Right hindlimb (tissue), 1 donor: ENCODE measurements at places on chromosomes 3 and 15.

GRCh38 chr15:101016581-101016980 is 97.4 kb downstream of the LRRK1 start:
- DNase-seq: no peak

DNA sequence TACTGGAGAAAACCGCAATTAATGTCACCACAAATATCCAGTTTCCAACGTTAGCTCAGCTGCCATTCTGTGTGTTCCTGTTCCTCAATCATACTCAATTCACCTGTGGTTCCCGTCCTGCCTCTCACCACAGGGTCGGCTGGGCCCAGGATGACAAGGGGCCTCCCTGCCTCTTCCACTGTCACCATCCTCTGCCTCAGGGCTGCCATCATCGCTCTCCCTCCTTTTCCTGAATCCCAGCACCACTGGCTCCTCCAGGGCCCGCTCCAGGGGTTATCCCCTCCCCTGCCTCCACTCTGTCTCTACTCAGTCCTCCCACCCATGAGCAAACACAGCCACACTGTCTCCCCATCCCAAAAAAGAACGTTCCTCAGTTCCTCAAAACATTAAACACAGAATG is 170.9 kb upstream of the NSMCE3 start:
- DNase-seq: no peak

DNA sequence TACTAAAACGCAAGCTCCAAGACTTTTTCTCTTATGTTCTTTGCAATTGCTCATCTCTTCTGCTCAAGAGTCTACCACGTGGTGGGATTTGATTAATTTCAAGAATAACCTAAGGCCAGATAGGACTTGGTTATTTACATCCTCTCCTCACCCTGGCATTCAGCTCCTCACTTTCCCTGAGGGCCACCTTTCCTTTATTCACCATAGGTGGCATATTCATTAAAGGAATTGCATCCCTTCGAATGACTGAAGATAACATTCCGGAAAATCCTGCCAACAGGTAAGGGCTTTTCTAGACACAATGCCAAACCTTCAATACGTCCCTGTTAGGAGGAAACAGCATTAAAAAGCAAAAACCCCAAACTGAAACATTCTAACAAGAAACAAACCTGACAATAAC is 220.0 kb upstream of the KBTBD8 start:
- DNase-seq: no peak

GRCh38 chr3:110344897-110345767 is 726.5 kb upstream of the NECTIN3 start:
- no peak for DNase-seq

- DNase-seq: no peak
Observed at GRCh38 chr3:78963771-78964170, 804.0 kb downstream of the ROBO1 start.

DNA sequence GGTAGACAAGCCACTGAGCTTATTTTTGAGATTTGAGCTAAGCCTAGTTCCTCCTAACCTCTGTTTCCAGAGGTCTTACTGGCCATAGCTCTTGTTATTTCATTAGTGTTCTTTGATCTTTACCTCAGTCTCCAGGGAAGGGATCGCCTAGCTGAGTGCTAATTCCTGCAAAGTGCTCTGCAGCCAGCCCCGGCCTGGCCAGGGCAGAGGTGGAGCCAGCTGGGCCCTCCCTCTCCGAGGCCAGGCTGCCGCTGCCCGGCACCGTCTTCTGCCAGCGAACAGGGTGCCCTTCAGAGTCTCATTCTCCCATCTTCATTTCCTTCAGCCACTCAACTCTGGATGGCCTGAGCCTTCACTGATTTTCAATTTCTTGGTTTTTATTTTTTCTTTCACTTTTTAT is 19.7 kb downstream of the FAN1 start:
- no peak for DNase-seq
